ENCODE measurements at places on chromosomes 4 and X. TPM values are rescaled to one million over a fixed set of nuclear protein-coding genes. Genes with fewer than 3 reads are reported as not detected.
A peak's percentile ranks its signal among the peaks of the same experiment; 100 is the strongest.

DNA sequence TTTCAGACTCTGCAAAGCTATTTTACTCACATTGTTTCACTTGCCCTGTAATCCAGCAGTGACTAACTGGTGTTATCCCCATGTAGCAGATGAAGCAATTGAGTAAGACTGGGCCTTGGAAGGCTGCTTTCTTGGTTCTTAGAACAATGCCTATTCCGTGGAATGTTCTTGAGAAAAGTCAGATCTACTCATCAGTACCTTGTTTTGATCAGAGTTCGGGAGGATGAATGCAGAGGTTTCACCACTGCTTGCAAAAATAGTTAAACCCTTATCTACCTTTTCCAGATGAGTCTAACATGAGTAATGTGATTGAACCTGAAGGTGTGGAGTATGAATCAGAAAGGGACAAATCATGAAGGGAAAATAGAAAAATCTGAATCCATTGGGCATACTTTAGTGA, 1.8 kb downstream of the MAOB start:
- DNase-seq: no peak

DNA sequence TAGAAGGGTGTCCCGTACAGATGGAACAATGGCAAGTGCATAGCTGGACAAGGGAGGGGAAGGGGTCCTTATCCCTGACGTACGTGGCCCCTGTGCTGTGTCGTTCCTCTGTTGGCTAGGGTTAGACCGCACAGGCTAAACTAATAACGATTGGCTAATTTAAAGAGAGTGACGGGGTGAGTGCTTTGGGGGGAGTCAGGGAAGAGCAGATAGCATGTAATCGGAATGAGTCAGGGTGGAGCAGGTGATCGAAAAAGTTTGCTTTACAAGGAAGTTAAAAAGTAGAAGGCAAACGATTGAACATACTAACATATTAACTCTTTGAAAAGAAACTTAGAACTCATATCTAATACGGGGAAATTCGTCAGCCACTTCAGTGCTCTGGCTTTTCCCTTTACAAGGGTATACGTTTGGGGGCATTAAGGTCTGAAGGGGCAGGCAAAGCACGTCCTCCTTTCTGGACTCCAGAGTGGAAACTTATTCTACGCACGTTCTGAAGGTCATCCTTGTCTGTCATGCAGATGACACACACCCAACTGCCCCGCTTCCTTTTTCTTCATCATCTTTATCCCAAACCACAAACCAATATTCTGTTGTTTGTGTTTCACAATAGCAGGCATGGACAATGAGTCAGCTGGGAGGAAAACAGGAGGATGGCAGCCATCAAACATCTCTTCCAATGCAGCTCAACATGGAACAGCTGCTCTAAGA, 10.2 kb upstream of the CRLF2 start:
- no peak for DNase-seq

DNA sequence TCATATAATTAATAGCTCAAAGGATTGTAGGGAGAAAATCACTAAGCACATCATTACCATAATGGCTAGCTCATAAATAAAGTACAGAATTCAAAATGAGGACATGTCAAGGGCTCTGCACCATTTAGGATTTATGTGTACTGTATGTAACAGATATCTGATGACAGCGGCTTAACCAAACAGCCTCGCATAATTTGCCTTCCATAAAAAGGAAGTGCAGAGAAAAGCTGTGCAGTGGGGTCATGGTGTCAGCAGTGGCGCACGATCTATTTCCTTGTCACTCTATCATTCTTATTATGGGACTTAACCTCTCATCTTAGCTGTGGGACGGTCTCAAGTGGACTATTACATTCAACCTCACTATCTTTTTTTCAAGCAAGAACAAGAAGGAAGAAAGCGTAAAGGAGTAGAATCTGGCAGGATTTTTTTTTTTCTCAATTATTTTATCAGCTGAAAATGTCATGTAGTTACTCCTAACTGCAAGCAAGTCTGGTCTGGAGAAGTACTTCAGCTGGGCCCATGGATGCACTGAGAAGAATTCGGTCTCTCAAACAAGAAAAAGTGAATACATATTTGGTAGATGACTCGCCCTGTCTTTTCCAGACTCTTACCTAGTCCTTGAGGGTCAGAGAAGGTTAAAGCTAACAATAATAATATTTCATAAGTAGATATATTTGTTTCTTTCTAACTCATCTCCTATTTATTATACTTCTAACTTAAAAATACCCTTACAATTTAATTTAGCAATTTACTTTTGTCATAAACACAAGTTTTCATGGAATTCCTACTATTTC, 94.6 kb downstream of the COX18 start:
- peak; percentile 49 for DNase-seq

- peak; percentile 12 for DNase-seq
These were observed 829 bp downstream of the ELOVL6 start for GRCh38 chr4:110197529-110198042.

- no peak for DNase-seq
These were observed 48.6 kb upstream of the UGT2B15 start for GRCh38 chr4:68719075-68719473.

- no peak for DNase-seq
These were observed 124.5 kb downstream of the PARM1 start for GRCh38 chr4:75057369-75057768.

GRCh38 chr4:98474408-98474844, 184.0 kb downstream of the TSPAN5 start:
- no peak for DNase-seq

- no peak for DNase-seq
These were observed 25.4 kb upstream of the TNIP3 start for GRCh38 chr4:121189326-121190215.

DNA sequence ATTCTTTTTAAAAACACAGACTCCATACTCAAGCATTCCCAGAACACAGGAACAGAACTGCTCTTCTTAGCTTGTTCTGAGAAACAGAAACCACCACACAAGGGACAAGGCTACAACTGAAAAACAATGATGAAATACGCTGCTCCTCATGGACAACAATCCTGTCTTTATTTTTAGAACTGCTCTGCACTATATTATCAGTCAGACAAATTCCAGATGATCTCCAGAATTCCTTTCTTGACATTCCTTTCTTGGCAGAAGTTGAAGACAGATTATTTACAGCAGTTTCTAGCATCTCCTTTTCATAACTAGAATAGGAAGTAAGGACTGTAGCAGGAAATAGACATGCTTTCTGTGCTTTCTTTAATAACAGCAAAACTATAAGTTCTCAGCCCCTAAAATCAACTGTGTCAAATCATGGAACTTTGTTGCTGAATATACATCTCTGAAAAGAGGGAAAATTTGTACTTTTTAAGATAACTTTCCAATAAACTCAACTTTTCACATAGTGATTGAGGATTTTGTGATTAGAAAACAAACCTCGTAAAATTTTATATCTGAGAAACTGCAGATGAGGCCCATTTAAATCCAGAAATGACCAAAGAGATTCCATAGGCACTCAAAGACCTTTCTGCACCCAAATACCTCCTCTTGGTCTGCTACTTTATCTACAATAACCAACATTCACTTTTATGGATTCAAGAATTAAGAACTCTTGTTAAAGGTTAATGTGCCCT, 35.9 kb downstream of the ANTXR2 start:
- DNase-seq: peak; percentile 51

- no peak for DNase-seq
These were observed 19.2 kb downstream of the PI4K2B start for GRCh38 chr4:25253071-25253445.

DNA sequence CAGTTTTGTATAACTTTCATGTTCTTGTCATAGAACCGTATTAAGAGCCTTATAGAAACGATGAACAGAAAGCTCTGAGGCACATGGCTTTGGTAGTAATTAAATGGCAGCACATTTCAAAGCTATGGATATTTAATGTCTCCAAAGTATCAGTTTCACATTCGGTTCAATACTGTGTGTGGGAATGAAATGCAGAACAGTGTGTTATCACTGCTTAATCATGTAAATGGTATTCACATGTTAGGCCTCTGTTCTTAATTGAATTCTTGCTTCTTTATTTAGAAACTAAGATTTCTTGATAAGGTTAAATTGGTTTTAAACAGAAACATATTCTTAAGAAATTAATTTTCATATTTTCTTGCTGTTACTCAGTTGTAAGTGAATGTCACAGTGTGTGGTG, 701.0 kb upstream of the PITX2 start:
- no peak for DNase-seq

- DNase-seq: no peak
These were observed 5.3 kb upstream of the FHIP1A start for GRCh38 chr4:151403656-151404055.

DNA sequence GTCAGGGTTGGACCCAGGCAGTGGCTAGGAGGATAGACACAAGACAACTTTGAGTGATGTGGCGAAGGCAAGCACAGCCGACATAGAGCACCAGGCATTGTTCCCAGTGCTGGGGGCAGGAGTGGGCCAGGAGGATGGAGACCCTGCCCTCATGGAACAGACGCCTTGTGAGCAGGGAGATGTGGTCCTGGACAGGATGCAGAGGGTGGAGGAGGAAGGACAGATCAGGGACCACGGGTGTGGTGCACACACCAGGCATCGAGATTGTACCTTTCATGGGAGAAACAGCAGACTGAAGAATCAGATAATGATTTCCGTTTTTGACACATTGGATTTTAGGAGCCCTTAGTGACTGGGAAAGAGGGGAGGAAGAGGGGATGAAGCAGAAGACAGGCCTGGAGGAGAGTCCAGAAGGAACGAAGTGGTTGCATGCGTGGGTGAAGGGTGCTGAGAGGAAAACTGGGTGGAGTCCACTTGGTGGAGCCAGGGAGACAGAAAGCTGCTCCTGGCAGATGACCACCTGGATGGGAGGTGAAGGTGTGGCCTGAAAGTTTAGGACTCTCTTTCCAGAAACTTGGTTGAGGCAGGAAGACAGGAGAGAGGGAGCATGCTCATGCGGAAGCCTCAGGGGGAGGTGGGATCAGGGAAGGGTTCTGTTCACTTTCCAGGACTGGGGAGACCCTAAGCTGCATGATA, 27.9 kb upstream of the MAP3K15 start:
- no peak for DNase-seq

- DNase-seq: no peak
These were observed 101.5 kb downstream of the PSAPL1 start for GRCh38 chr4:7333024-7333780.

ADGRG4 gene
- not detected for total RNA-seq

RHOXF2 gene
- not detected for total RNA-seq

ARR3 gene
- not detected for total RNA-seq

UGT2B7 gene
- not detected for total RNA-seq

PKD2 gene
- total RNA-seq: 14.9 TPM

SSX1 gene
- not detected for total RNA-seq

GPAT3 gene
- total RNA-seq: 23.4 TPM

MAGED4 gene
- total RNA-seq: 38.9 TPM

Data from lung microvascular endothelial cell (primary cell).